Smooth muscle cell of the brain vasculature (primary cell): ENCODE measurements at places on chromosomes 3 and 15.

- no peak for DNase-seq
These were observed 3.0 kb upstream of the ZNF774 start for GRCh38 chr15:90349072-90349471.

GRCh38 chr15:61075741-61076140 lies 153.4 kb downstream of the RORA start:
- DNase-seq, result no peak

DNA sequence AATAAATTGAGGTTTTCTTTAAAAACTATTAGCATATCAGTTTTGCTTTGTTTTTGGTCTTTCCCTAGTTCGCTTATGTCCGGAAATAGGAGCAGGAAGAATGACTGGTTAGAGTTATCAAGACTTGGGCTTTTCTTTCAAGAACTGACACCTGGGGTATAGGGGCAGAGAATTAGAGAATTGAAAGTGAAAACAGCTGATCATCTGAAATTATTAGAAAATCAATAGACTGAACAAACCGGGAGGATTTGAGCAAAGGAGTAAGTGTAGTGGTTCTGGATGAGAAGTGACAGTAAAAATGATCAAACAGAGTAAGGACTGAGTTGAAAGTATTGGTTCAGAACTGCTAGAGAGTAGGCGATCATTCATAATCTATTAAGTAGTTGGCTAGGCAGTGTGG lies 6.0 kb downstream of the MINDY2 start:
- no peak for DNase-seq

- DNase-seq, result no peak
These were observed 5.3 kb downstream of the EIF4A2 start for GRCh38 chr3:186788482-186789370.

DNA sequence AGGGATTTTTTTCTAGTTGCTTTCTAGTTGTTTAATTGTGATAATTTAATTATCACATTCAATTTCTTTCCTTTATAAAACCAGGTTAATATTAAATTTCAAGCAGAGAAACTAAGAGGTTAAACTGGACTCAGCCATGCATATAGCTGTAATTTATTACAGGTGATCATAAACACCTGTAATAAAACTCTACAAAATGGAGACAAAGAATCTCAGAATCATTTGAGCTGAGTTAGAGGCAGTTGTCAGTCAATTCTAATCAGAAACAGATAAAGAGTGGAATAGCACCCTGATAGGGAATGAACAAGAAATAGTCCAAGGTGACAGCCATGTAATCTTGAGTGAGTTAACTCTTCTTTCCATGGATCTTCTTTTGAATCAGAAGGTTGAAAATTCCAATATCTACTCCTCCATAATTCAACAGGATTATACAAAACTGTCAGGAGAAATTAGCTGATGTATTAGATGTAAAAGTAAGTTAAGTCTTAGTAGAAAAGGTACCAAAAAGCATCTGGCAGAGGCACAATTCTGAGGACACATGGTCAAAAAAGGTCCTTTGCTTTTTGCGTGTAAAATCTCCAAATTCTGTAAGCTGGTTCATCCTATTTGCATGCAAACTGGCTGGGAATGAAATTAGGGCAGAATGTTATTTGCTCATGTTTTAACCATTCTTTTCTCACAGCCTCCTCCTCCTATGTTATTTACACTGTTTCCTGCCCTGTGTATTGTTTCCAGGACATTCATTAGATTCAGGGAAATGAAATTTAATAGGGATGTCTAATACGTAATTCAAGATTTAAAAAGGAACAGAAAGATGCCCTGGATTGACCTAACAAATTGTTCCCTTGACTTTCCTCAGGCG lies 39.4 kb upstream of the B3GNT5 start:
- DNase-seq, result no peak

- DNase-seq, result no peak
These were observed at the start of gene DNAJA4 for GRCh38 chr15:78264304-78265136. TSS of gene DNAJA4 (plus strand) at chr15:78264562. CDS start at chr15:78264764, 202 bp downstream.

DNA sequence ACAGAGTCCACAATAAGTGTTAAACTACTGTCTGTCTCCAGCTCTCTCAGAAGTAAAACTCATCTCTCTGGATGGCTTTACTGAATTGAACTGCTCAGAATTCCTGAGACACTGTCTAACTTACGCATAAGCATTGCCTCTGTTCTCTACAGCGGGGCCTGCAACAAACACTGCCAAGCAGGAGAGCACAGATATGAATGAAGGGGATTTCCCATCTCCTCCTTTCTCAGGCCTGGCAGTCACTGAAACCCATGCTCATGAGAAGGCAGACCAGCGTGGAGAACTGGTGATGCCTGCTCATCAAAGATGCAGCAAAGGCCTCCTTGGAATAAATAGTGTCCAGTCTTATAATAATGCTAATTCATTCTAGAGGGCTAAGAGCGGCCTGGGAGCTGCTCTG lies 10.3 kb downstream of the RASGRP1 start:
- DNase-seq, result no peak

DNA sequence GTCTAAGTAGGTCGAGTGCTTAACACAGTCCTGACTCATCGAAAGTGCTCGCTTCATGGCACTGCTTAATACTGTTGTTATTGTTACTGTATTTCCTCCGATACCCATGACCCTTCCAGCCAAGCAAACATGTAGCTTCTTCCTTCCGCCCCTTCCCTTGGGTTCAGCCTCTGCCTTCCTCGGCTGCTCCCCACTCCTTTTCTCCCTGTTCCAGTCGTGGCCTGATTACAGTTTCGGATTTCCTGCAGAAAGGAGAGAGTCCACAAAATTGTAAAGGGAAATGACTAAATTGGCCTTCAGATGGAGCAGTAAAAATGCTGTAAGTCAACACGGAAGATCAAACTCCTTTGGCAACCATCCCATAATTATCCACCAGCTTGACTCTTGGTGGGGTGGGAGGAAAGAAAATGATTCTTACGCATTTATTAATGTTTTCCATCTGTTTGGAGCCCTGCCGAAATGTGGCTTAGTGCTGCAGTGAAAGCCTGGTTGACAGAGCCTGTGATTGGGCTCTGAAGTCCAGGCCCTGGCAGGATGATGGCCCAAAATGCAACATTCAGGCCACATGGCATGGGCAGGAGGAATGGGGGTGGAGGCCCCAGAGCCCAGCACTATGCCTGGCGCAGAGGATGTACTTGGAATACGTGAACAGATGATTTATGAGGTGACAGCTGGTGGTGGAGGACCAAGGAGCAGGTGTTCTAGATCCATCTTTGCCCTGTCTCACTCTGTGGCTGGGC lies 37.6 kb downstream of the FAM3D start:
- peak; percentile 89 for DNase-seq

DNA sequence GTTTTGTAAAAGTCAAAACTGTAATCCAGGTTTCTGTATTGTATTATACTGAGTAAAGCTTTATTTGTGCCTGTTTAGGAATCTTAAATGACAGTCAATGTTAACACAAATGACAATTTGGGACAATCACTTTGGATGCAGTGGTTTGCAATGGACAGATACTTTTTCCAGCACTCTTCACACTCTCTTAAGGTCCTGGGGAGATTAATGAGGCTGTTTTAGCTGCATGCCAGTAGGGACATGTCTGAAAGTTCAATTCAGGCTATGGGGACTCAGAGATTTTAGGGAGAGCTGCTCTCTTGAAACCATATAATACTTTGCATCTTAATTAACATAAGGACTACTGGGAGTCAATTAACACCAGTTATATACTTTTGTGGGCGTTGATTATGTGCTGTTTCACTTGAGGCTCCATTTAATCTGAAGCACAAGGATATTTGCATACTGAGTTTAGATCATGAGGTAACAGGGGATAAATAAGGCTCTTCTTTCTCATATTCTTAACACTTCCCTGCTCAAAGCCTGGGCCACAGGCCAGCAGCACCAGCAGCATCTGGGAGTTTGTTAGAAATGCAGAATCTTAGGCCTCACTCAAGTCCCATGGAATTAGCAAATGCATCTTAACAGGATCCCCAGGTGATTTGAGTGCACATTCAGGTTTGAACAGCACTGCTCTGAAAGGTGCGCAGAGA lies 972.8 kb downstream of the PLOD2 start:
- DNase-seq, result no peak

DNA sequence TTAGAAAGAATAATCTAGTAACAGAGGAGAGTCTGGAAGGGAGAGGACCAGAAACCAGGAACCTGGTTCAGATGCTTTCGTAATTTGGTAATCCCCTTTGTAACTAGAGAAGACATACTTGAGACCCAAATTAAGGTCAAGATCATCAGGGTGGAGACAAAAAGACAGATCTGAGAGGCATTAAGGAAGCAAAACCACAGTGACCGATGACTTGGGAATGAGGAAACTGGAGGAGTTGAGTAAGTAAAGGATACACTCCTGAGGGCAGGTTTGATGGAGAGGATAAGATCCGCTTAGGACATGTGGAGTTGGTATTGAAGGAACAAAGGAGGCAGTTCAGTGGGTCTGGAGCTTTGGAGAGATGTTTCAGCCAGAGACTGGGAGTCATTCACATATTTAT lies 23.6 kb upstream of the BCL2A1 start:
- no peak for DNase-seq

- DNase-seq, result no peak
These were observed 4.0 kb upstream of the XCR1 start for GRCh38 chr3:46031269-46031668.

DNA sequence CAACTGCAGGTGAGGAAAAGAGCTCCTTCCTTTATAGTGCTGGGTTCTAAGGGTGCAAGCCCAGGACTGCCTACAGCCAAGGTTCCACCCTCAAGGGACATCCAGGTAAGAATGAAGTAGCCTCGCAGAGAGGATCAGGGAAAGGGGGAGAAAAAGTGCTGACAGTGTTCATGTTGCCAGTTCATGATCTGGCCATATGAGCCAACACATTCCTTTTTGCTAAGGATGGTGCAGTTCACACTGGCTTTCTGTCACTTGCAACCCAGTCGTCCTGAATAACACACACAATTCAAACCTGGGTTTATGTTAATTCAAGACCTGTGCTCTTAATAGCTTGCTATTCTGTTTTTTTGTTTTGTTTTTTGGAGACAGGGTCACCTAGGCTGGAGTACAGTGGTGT lies 9.0 kb downstream of the CLN6 start:
- DNase-seq, result no peak

GRCh38 chr15:74270155-74270554 lies 34.0 kb downstream of the CCDC33 start:
- no peak for DNase-seq

DNA sequence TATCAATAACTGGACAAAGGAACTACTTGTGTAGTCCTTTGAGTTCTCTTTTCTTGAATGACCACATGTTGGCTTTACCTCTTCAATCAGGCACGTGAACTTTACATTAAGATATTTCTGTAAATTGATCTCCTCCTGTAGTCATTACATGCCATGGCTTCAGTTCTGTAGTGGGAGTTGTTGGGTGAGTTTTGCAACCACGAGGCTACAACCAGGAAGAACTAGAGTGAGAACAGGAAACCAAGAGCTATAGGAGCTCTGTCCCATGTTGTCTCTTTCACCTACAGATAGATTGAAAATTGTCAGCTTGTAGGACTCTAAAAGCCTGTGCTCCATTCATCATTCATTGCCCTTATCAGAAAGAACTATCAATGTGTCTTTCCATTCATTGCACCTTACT lies 2.0 kb downstream of the RSRC1 start:
- no peak for DNase-seq

DNA sequence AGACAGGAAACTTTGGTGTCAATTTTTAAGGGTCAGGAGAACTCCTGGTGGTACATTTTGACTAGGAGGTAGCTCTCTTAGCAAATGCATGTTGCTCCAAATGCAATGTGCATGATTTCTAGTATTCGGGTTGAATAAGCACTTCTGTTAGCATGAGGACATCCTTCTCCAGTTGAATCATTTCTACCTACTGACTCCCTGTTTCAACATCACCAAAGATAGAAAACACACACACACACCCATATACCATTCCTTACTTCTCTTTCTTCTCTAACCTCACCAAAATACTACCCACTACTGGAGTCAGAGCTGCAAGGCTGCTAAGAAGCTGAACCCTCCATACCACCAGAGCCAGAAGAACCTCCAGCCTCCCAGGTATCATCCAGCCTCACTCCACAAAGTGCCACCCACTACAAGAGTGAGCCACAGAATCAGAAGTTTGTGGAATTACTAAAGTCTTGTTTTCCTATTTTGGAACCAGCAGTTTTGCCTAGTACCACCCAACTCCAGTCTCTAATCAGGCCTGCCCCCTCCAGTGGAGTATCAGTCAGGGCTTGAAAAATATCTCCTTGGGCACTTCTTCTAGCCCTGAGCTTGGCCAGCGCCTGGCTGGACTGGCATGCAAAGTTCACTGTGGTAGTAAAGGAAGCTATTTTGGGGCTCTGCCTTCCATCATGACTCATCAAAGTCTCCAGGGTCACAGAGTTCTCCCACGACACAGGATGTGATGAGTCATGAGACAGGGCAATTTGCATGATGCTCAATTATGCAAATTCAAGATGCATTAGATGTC lies 110.3 kb downstream of the CYP19A1 start:
- peak; percentile 20 for DNase-seq

- DNase-seq, result no peak
These were observed 260.0 kb downstream of the EBLN2 start for GRCh38 chr3:73321286-73321999.

DNA sequence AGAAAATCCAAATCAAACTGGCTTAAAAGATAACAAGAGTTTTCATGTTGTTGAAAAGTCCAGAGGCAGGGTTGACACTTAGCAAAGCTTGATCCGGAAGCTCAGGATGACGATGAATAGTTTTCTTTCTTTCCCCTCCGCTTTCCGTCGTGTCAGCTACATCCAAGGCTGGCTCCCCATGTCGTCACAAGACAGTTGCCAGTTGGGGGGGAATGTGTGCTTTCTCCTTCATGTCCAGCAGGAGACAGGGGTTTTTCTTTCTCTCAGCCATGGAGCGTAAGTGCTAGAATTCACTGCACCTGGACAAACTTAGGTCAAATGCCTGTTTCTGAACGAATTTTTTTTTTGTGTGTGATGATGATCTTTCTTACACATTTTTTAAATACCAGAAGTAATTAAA lies 273.8 kb upstream of the RGMA start:
- DNase-seq, result no peak

- no peak for DNase-seq
These were observed 51.6 kb upstream of the SMAD6 start for GRCh38 chr15:66650433-66650832.

- no peak for DNase-seq
These were observed 145.2 kb downstream of the TAFA4 start for GRCh38 chr3:68787106-68787626.
